ENCODE measurements at places on chromosomes 5 and 9.
A peak's percentile ranks its signal among the peaks of the same experiment; 100 is the strongest.

GRCh38 chr5:89282554-89283510 is 399.8 kb upstream of the MEF2C start:
- no peaks in the 10 kb centered on the region for H3K4me1 ChIP-seq
- no peak overlapping the region for H3K4me3 ChIP-seq
- H3K36me3 ChIP-seq = peaks cover 4% of the 10 kb centered on the region
- H3K27me3 ChIP-seq = no peaks in the 10 kb centered on the region
- no peak for DNase-seq
- no peak overlapping the region for H3K27ac ChIP-seq

DNA sequence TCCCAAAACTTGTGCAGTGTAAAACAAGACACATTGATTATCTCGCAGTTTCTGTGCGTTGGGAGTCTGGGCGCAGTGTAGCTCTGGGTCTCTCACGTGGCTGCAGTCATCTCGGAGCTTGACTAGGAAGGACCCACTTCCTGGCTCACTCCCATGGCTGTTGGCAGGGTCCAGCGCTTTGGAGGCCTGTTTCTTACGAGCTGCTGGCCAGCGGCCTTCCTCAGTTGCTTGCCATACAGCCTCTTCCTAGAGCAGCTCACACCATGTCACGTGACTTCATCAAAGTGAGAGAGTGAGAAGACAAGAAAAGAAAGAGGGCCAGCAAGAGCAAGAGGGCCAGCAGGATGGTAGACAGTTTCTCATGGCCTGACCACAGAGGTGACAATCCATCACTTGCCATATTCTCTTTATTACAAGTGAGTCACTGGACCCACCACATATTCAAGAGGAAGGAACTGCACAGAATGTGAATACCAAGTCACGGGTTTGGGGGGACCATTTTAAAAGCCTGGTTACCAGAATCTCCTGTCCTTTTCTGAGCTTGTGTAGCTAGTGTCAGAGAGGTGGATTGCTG is 36.2 kb downstream of the MCCC2 start:
- peaks cover 19% of the 10 kb centered on the region for H3K36me3 ChIP-seq
- peak overlapping the region; percentile 95 for H3K27ac ChIP-seq
- peaks cover 29% of the 10 kb centered on the region for H3K4me1 ChIP-seq
- peak; percentile 63 for DNase-seq

GRCh38 chr5:65919773-65920172 is 6.6 kb upstream of the ERBIN start:
- H3K27me3 ChIP-seq = no peaks in the 10 kb centered on the region
- H3K27ac ChIP-seq = no peak overlapping the region
- DNase-seq = no peak
- H3K4me3 ChIP-seq = no peak overlapping the region

GRCh38 chr9:97237311-97237786 is 70.1 kb upstream of the CCDC180 start:
- H3K4me1 ChIP-seq = peaks cover 13% of the 10 kb centered on the region
- peaks cover 8% of the 10 kb centered on the region for H3K27me3 ChIP-seq
- H3K36me3 ChIP-seq = no peaks in the 10 kb centered on the region

Data from natural killer cell treated with Interleukin-12 subunit alpha and Interleukin-12 subunit beta and Interleukin-15 and Interleukin-18, amount 100 ng/mL, for 72 hours (primary cell).